ENCODE measurements at places on chromosomes 5 and 9.
A peak's percentile ranks its signal among the peaks of the same experiment; 100 is the strongest.

DNA sequence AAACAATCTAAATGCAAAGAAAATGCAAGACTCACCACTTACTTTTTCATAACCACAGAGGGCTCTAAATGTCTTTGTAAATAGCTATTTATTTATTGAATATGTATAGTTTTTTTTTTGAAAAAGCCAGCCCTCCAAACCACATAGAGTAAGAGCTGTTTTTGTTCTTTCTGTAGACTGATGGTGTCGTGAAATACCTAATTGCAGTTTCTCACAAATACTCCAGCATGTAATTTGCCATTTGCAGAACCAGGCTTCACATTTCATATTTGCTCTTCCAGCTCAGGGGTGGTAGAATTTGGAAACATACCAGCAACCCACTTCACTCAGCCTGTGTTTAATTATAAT lies 159.8 kb downstream of the TMC1 start:
- no peak for DNase-seq

DNA sequence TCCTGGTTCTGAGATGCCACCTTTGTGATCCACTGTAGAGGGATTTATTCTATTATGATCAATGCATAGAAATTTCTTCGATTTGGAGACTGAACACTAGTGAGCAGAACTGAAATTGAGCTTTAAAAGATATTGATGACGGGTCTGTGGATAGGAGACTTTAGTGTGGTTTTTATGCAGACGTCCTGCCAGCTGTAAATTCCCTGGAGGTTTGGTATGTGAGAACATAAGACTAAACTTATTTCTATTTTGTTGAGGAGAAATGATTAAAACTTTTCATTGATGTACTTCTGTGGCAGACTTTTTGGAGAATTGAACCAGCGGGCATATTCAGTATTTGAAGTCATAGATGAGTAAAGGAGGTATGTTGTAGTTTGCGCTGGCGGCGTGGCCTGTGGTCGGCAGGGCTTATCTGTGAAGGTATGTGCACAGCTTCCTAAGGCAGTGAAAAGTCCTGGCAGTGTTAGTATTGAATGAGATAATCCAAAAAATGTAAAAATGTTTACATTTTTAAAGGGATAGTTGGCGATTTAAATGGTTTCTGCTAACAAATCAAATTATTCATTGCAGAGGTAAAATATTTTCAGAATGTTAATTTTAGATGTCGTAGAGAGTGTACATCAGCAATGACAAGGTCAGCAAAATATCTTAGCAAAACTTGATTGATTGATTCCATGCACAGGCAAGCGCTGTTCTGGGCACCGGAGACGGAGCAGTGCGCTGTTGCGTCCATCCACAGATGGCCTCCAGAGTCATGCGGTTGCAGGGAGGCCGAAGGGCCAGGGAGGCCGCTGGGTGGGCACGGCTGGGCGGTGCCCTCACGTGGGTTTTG lies 20.4 kb downstream of the TENT4A start:
- no peak for DNase-seq

- no peak for DNase-seq
Measured at GRCh38 chr5:153439130-153439529, 51.3 kb upstream of the GRIA1 start.

- DNase-seq, result no peak
Measured at GRCh38 chr5:136166909-136167308, 26.1 kb downstream of the SMIM32 start.

DNA sequence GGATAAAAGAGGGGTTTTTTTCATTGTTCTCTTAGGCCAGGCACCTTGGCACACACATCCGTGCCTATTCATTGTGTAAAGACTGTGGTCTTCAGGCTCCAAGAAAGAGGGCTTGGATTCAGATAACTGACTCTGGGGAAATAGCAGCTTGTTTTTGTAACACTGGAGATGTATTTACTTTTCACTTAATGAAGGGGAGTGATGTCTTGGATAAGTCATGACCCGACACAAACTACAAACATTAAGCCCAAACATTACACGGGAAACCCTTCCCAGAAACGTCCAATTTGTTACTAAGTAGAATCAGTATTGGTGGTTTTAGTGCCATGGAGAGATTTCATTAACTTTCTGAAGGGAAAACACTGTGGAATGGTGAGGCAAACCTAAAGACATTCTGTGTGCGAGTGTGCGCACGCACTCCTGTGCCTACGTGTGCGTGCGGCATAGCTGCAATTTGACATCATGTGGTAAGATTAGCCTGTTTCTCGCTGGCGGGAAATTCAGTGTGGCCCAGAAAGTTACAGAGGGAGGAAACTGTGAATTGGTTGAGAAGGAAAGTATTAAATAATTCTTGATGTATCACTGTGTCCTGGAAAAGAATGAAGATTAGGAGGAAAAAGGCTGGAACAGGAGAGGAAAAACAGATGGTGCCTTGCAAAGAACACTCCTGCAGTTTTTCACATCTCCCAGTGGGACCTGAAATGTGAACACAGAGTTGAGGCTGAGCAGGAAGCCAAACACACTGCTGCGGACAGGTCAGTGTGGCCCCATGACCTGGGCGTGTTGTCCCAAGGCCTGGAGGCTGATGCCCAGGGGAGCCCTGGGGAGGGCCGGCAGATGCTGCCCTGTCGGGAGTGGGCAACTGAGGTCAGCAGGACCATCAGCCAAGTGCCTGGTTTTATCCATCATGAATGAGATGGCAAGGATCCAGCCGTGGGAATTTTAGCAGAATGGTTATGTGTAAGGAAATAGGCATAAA lies 108.5 kb downstream of the GAS1 start:
- DNase-seq, result peak; percentile 25

GRCh38 chr9:137009938-137010732 lies 13.8 kb upstream of the CLIC3 start:
- DNase-seq, result no peak

GRCh38 chr5:92676215-92677165 lies 904.5 kb downstream of the NR2F1-AS1 start:
- DNase-seq, result no peak

DNA sequence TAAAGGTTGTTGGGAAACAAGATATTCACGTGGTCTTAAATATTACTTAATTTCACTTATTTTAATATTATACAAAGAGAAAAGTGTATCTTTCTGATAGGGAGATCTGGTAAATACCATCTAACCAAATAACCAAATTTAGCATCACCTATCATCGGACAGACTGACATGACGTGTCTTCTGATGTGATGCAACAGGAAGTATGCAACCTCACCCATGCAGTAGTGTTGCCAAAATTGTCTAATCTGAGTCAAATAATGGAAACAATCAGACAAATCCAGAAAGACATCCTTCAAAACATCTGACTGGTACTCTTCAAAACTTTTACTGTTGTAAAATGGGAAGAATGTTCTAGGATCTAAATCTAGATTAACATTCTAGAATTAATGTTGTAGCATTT lies 148.0 kb downstream of the FGF1 start:
- no peak for DNase-seq

- DNase-seq, result no peak
Measured at GRCh38 chr5:10734832-10735523, 26.1 kb downstream of the DAP start.

DNA sequence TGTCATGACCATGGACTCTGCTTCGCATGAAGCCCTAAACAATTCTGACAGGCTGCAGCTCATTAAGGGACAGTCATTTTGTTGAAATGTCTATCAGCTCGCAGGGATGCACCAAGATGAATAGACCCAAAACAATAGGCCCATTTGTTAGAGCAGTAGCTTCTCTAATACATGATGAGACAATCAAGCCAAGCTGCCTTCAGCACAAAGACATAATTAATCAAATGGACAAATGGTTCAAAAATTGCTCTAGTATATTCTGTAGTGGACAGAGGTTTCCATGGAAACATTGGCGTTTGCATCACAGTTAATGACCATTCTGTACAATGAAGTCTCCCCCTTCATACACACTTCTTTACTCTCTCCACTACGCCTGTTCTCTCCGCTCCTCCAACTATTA lies 274.6 kb downstream of the ANXA1 start:
- no peak for DNase-seq

GRCh38 chr9:110545705-110546104 lies 33.8 kb downstream of the SVEP1 start:
- no peak for DNase-seq

DNA sequence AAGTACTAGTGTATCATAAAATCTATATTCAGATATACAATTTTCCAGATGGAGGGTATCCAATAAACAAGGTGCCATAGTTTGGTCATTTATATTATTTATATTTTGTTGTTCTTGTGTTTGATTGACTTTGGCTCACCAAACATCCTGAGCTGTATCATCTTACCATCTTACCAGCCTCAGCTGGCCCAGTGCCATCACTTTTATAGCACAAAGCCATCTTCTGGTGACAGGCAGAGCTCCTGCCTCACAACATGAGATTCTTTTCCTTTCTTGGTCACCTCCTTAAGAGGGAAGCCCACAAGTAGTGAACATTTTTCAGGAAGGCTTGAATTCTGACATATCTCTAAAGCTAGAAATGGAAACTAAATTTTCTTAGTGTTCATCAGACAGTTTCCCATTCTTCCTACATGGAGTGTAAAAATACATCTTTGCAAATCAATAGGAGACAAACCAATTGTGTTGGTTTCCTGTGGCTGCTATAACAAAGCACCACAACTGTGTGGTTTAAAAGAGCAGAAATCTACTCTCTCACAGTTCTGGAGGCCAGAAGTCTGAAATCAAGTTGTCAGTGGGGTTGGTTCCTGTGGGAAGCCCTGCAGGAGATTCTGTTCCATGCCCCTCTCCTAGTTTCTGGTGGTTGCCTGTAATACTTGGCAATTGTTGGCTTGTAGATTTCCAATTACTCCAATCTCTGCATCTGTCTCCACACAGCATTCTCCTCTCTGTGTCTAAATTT lies 341.8 kb downstream of the MAN2A1 start:
- DNase-seq, result no peak

GRCh38 chr9:121708768-121709488 lies 57.5 kb downstream of the DAB2IP start:
- no peak for DNase-seq

DNA sequence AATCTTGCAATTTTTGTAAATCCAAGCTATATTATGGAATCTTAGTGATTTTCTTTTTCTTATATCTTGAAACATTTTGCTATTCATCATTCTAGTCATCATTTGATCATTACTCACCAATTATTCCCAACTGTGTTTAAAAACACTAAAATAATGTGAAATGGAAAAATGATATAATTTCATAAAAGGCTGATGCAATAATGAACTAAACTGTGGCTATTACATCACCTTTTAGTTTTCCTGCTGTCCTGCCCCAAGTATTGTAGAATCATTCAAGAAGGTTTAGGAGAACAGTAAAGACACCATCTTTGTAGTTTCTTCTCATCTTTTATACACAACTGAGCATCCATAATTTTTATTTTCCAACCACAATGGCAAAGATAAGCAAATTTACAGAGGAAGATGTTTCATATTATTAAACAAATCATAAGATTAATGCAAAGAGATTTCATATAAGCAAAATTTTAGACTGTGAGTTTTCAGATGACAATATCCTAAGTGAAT lies 431.0 kb upstream of the SLC30A5 start:
- no peak for DNase-seq

DNA sequence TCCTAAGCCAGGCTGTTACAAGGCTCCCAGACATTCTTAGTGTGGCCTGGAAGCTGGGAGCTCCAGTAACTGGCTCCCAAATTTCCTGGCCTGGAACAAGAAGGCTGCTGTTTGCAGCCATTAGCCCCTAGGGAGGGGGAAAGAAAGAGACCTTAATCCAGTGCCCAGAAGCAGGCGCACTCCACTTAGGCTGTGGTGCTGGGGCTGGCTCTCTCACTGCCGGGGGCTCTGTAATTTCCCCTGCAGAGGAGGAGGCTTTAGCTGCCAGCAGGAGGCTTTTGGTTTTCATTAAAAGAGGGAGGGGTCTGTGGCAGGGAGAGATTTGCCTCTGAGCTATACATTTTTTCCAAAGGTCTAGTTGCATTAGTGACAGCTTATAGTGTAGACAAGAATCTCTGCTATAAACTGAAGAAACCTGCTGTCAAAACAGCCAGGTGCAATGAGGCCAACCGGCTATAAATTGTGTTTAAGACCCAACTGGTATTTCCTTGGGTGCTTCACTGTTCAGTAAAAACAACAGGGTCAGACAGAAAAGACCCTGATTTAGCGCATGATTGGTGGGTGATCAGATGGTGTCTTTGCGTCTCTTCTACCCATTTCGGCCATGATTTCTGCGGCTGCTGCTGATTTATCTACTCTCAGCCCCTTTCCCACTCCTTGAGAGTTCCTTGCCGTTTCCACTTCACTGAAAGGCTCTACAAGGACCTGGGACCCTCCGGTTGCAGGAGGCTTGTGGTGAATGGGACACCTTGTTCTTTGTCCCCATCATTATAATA lies 254.6 kb downstream of the AOPEP start:
- peak; percentile 43 for DNase-seq

- no peak for DNase-seq
Measured at GRCh38 chr5:95072281-95072680, 212.6 kb downstream of the MCTP1 start.

GRCh38 chr5:60382716-60383115 lies 317.2 kb downstream of the DEPDC1B start:
- no peak for DNase-seq

GRCh38 chr5:36152324-36153297 lies 700 bp downstream of the SKP2 start:
- peak; percentile 20 for DNase-seq

DNA sequence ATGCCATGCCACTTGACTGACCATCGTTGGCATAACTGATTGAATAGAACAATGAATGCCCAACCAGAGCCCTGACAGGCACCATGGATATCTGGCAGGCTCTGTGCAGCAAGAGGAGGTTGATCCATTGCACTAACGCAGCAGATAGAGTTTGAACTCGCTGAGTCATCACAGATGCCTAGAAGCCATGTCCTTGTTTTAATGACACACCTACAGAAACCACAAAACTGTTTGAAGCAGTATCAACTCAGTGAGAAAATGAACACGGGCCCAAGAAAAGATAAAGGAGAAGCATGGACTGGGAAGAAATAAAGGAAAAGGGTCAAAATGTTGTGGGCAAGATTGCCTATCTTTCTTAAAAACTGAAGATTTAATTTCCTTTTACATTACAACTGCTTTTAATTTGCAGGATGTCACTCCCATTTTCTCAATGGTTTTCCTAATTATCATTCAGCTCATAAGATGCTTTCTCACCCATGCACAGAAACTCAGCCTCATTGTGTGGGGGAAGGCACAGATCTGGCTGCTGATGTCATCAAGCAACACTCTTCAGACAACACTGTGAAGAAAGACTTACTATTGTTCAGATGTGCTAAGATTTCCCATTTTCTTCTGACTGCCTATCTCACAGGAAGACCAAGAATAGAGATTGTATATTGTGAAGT lies 129.0 kb downstream of the PIK3R1 start:
- no peak for DNase-seq
